BE2C (cell line): ENCODE measurements at places on chromosomes 11 and 22.

DNA sequence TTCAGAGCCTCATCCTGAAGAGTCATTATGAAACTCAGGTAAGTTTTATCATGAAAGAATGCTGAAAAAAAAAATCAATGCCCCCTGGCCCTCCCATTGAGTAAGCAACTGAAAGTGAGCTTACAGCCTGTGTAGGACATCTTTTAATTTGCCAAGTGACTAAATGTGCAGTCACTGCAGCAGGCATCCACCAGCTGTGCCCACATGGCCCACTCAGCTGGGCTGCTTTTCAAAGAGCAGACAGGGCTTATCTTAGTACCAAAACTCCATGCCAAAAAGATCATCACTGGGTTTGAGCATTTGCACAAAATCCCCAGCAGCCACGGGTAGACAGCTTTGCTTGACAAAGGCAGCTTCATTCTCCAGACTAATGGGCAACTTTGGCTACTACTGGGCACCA, 709.7 kb downstream of the NTM start:
- DNase-seq = no peak

GRCh38 chr22:17243524-17243923, 24.3 kb upstream of the ADA2 start:
- DNase-seq = no peak

GRCh38 chr11:133893381-133893780, 48.1 kb upstream of the SPATA19 start:
- no peak for DNase-seq

GRCh38 chr22:32574411-32574810, 99.8 kb downstream of the FBXO7 start:
- DNase-seq = no peak

GRCh38 chr22:30968015-30968923, at the start of gene MORC2:
Gene MORC2, minus strand, starts transcription at chr22:30968774. Its CDS starts 885 bp downstream, at chr22:30967889.
- no peak for DNase-seq
